ENCODE measurements at places on chromosomes 1 and 21.

DNA sequence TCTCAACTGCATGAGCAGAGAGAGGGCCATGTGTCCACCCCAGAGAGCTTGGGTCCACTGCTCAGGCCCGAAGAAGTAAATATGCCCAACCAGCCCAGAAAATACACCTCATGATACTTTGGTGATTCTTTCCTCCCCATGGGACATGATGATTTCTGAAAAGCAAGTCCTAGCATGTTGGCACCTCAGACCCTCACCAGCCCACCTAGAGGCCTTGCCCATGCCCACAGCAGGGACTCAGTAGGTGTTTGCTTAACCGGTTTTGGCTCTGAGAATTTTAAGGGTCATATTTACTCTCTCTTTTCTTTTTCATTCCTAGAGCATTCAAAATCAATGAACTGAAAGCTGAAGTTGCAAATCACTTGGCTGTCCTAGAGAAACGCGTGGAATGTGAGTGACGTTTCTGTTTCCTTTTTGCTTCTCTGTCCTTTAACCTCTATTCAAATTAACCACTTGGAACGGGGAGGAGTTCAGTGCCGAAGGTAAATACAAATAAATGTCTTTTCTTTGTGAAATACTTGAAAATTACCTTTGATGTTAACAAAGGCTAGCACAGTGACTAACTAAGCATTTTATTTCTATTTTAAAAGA, 79.7 kb downstream of the PDE9A start:
- no peak for DNase-seq

- no peak for DNase-seq
Observed at GRCh38 chr1:195656780-195657179, 951.5 kb downstream of the KCNT2 start.

- DNase-seq = no peak
Observed at GRCh38 chr1:183106746-183107145, 79.3 kb upstream of the LAMC2 start.

DNA sequence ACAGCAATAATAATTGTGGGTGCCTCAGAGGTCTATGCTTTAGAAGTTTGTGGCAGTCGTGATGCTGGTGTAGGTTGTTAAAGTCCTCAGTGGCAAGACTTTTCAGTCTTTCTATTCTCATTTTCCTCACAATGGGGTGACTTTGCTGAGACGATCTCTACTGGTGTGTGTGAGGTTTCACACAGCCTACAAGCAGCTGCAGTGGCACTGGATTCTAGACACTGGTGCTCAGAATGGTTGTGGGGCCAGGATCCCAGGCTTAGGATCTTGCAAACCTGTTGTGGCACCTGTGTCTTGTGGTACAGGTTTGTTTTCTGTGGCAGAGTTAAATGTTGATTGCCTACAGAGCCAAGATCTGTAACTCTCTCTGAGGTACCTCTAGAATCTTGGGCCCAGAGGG, 581.2 kb downstream of the PTPRC start:
- no peak for DNase-seq

GRCh38 chr1:200237066-200237465, 172.8 kb downstream of the ZNF281 start:
- no peak for DNase-seq

DNA sequence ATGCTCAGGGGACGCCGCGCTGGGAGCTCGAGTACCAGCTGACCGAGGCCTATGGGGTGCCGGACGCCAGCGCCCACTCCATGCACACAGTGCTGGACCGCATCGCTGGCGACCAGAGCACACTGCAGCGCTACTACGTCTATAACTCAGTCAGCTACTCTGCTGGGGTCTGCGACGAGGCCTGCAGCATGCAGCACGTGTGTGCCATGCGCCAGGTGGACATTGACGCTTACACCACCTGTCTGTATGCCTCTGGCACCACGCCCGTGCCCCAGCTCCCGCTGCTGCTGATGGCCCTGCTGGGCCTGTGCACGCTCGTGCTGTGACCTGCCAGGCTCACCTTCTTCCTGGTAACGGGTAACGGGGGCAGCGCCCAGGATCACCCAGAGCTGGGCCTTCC, 1.3 kb upstream of the XKR8 start:
- DNase-seq = no peak

DNA sequence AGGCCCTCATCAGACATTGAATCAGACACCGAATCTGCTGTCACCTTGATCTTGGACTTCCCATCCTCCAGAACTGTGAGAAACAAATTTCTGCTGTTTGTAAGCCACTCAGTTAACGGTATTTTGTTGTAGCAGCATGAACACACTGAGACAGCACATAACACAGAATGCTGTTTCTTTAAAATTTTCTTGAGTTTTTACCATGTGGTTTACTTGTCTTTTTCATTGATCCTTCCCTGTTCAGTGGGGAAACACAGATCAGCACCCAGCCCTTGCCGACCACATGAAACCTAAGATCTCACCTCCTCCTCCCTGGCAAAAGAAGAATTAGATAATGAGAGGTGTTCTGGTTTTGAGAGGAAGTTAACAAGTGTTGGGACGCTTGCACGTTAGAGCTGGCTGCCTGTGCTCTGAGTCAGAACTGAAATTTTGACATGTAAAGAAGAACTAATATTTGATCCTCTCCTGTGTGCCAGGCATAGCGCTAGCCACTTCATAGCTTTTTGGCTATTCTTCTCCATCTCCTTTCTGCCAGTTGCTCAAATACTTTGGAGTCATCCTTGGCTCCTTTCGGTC, 179.6 kb downstream of the DHRS3 start:
- peak; percentile 31 for DNase-seq

GRCh38 chr1:9312168-9312720, 19.6 kb downstream of the SPSB1 start:
- no peak for DNase-seq

- DNase-seq = no peak
Observed at GRCh38 chr1:30719406-30720270, 3.7 kb downstream of the MATN1 start.

All from GM10248 (cell line).